Mesothelial cell of epicardium (in vitro differentiated cells): ENCODE measurements at places on chromosomes 7 and 10.

- DNase-seq, result no peak
Observed at GRCh38 chr7:30247541-30248401, 36.6 kb upstream of the ZNRF2 start.

DNA sequence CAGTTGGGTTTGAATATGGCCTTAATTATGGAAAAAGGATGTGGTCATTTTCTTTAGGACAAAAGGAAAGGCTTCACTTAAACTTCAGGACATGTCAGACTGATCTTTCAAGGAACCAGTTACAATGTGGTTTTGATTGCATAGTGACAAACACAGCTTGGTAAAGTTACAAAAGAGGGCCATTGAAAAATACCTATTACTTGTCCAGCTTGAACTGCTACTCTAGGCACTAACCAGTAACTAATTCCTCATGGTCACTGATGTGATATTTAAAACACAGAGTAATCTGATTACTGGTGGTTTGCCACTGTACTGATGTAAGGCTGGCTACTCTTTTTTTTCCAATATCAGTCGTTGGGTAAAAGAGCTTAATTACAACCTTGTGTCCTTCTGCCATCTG, 22.6 kb downstream of the TES start:
- DNase-seq, result no peak

- no peak for DNase-seq
Observed at GRCh38 chr7:27194686-27195379, 5.1 kb downstream of the HOXA13 start.

GRCh38 chr7:34011017-34011695, 105.8 kb downstream of the BMPER start:
- no peak for DNase-seq

GRCh38 chr7:80232979-80233724, 98.5 kb downstream of the GNAI1 start:
- no peak for DNase-seq

DNA sequence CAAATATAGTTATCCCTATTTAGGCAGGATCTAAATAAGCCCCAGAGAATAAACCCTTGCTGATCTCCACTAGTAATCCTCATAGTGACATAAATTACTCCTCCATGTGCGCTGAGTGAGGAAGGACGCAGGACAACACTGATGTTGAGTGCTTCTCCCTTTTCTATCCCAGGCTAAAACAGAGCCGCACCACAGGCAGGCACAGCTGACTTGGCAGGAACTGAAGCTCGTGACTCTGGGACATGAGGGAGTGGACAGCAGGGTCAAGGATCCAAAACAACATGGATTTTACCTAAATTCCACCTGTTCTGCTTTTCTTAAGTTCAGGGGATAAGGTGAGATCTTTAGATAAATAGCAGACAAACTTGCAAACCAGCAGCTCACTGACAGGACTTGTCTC, 46.0 kb downstream of the VOPP1 start:
- DNase-seq, result no peak

- DNase-seq, result no peak
Observed at GRCh38 chr7:22786290-22786932, 36.2 kb downstream of the TOMM7 start.

GRCh38 chr10:108615576-108616320, 1307.6 kb downstream of the XPNPEP1 start:
- DNase-seq, result no peak

DNA sequence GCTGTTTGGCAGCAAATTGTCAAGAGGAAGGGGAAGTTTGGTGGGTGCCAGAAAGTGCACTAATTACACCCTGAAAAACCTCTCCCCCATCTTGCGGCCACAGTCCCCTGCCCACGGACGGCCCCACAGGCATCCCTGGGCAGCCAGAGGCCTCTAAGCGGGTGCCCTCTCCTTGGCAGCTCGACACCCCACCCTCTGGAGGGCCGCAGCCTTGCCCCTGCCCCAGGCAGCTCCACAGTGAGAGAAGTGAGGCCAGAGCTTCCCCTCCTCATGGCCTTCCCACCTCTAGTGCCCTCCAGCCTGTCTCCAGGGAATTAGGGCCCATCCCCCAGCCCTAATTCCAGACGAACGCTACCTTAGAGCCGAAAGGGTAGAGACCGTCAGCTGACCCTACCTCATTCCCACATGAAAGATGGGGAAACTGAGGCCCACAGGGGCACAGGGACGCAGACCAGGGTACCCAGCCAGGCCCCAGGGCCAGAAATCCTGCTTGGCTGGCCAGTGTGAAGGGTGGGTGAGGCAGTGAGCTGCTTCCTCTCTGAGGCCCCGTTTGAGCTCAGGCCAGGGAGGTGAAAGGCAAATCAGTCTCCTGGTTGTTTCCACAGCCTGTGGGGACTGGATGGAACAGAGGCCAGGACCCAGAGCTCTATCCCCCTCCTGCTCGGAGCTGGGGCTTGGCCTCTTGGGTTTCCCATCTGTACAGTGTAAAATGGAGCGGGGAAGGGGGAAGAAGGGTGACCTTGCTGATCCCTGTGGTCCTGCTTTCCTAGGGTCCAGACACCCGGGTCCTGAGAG, 10.0 kb downstream of the ZCCHC24 start:
- no peak for DNase-seq

DNA sequence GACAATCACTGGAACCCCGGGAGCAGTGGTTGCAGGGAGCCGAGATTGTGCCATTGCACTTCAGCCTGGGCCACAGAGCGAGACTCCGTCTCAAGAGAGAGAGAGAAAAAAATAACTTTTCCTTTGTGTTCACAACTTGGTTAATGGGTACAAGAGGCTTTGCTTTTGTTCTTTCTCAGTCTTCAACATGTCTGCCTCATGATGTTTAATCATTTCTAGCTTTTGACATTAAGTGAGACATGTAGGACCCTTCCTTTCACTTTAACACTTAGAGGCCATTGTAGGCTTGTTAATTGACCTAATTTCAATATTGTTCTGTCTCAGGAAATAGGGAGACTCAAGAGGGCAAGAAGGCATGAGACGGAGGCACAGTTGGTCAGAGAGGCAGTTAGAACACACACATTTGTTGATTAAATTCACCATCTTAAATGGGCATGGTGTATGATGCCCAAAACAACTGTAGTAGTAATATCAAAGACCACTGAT, 9.3 kb upstream of the CRCP start:
- no peak for DNase-seq

GRCh38 chr7:108063520-108063933, 60.6 kb upstream of the LAMB1 start:
- DNase-seq, result no peak
